B cell (primary cell): ENCODE measurements at places on chromosomes 1 and 21. TPM values are rescaled to one million over a fixed set of nuclear protein-coding genes. Genes with fewer than 3 reads are reported as not detected.
A peak's percentile ranks its signal among the peaks of the same experiment; 100 is the strongest.

DNA sequence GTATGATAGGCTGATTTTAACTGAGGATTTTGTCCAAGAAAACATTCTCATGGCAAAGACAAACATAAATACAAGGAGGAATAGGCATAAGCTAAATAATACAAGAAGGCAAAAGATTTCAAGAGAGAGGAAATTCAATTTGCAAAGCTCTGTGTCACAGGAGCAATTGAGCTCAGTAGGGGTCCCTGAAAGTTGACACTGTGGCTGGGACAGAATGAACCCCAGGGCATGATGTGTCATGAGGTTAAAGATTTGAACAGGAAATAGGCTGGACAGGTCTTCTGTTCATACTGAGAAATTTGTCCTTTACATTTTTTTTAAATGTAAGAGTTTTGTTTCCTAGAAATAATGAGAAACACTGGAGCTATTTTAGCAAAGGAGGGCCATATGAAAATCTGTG lies 555.4 kb upstream of the NEGR1 start:
- DNase-seq: no peak

- no peak for DNase-seq
Observed at GRCh38 chr1:26215246-26215645, 18.8 kb upstream of the CEP85 start.

GRCh38 chr1:180294711-180295110 lies 64.6 kb downstream of the LHX4 start:
- DNase-seq: no peak

DNA sequence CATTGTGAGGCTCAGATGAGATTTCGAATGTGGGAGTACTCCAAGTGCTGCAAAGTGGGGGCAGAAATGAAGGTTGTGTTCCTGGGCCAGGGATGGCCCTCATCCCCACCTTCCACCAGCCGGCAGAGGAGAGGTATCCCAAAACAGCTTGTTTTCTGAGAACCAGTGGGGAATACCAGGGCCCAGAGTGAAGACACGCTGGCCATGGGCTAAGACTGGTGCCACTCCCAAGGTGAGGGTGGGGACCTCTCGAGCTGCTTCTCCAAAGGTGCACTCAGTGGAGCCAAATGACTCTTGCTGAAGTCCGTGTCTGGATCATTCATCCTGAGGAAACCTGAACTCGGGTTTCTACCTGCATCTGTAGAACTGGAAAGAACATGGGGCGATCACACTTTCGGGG lies 22.1 kb downstream of the KCNA2 start:
- DNase-seq: no peak

DNA sequence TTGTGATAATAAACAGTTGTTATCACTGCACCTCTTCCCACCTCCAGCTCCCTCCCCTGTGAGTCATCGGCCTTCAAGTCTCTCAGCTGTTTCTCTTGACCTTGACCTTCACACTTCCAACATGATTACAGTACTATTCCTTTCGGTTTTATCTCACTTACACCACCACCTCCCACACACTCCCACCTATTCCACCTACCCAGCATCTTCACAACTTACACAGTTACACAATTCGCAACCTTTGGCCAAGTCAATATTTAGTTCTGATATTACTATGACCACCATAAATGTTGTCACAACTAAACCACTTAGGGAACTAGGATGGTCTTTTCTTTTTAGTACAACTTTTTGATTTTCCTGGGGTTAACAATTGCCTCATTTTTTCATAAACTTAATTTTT lies 60.2 kb downstream of the RIPK4 start:
- no peak for DNase-seq

DNA sequence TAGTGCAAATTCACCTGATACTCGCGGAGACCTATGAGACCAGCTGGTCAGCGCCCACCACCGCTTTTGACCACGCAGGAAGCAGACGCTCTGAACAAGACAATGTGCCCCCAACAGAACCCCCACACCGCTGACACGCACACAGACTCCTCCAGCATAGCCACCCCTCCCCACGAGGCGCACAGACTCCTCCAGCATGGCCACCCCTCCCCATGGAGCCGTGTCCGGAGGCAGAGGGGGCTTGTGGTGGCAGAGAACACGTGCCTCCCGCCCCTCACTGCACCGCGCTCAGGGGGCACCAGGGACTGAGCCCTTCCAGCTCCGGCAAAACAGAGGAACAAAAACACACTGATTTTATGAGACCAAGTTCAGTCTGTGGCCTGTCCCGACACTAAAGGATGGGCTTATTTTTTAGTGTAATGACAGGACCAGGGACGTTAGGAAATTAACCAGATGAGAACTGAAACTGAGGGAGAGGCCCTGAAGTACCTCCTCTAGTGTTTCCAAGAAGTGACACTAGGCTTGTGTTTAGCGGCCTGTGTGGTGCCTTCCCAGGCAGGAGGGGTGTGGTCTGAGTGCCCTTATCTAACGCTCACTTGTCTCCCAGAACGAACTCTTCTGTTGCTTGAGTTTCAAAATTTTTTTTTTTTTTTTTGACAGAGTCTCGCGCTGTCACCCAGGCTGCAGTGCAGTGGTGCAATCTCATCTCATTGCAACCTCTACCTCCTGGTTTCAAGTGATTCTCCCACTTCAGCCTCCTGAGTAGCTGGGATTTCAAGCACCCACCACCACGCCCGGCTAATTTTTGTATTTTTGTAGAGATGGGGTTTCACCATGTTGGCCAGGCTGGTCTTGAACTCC lies 10.0 kb upstream of the AGPAT3 start:
- DNase-seq: peak; percentile 37

- no peak for DNase-seq
Observed at GRCh38 chr1:239387304-239388158, 1.2 kb downstream of the CHRM3 start.

DNA sequence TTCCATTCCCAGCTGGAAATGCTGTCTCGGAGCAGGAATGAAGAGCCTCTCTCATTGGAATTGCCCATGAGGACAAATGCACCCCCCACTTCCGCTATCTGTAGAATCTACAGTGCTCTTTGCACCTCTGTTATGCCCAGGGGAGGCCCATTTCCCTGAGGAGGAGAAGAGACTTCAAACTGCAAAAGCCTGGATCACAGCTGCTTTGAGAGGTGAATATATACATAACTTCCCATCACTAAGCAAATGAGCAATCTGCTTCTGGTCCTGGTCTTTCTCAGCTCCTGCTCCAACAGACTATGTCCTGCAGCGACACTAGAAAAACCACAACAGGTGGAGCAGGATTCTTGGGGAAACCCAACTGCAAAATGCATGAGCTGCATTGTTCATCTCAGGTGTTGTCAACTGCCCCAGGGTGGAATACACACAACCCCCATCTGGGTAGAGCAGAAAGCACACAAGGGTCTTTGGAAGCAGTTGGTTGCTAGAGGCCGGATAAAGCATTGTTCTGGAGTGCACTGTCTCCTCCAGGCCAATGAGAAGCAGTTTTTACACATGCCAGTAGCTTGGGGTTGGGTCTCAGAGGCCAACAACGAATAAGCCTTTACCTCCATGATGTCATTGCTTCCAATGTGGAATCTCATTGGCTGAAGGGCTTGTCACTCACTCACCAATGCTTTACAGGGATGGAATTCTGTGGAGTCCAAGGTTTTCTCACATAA lies 67.7 kb upstream of the RAB4A start:
- DNase-seq: no peak

DNA sequence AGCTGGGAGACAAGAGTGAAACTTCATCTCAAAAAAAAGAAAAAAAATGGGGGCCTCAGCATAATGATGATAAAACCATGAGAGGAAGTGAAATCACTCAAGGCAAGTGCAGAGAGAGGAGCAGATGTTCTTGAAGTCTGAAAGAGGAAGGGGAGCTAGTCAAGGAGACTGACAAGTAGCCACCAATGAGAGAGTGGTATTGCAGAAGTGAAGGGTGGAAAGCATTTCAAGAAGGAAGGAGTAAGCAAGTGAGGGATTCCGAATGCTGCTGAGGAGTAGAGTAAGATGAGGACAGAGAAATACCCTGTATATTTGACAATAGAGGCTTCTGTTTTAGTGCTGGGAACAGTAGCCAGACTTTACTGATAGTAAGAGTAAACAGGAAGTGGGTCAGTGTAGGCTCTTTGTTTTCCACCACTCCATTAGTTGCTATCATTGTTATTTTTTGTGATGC lies 2.9 kb downstream of the TATDN3 start:
- peak; percentile 89 for DNase-seq

- DNase-seq: no peak
Observed at GRCh38 chr1:174659823-174660222, 212.1 kb downstream of the GPR52 start.

The GJA8 gene
- not detected in 2 replicates for total RNA-seq

The GCSAML gene
- not detected in 2 replicates for total RNA-seq

The PRR9 gene
- total RNA-seq: not detected in 2 replicates

The SELP gene
- 0.87 and 0.99 TPM in 2 replicates for total RNA-seq

The RGS13 gene
- total RNA-seq: 0.36 and 0.59 TPM in 2 replicates

The S100PBP gene
- 94.1 and 105 TPM in 2 replicates for total RNA-seq

The SPRR1A gene
- not detected in 2 replicates for total RNA-seq

The FCGR2B gene
- 143 and 144 TPM in 2 replicates for total RNA-seq
